NB4 (cell line): ENCODE measurements at places on chromosomes 2 and 18.
A peak's percentile ranks its signal among the peaks of the same experiment; 100 is the strongest.

GRCh38 chr2:67186871-67187270 lies 210.3 kb upstream of the ETAA1 start:
- no peak for DNase-seq

DNA sequence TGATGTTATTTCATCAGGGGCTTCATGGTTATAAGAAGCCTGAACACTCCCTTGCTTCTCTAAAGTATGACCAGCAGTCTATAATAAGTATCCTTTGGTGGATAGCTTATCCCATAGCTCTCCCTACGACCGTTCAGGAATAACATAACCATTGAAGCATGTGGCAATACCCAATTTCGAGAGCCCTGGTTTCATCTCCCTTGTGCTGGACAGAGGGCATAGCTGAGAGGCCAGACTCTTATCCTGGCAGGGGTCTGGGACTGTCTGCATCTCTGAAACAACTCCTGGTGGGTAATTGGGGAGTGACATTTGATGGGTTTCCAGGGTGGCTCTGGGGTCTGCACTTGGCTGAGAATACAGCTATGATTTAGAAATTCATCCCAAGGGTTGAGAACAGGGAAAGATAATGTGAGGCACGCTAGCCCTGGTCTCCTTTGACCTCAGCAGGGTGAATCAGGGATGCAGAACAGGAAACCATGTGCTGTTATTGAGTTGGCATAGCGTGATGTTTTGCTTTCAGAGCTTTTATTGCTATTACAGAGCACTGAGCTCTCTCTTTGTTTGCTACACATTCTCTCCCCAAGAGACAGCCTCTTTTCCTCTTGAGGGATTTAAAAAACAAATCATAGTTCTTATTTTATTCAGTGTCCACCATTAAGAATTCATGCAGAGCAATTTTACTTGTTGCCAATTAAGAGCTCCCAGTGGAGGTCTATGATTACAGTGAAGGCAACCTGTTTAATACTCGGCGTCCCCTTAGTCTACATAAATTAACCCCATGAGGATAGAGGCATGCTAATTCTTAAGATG lies 274.5 kb downstream of the NCKAP5 start:
- no peak for DNase-seq

DNA sequence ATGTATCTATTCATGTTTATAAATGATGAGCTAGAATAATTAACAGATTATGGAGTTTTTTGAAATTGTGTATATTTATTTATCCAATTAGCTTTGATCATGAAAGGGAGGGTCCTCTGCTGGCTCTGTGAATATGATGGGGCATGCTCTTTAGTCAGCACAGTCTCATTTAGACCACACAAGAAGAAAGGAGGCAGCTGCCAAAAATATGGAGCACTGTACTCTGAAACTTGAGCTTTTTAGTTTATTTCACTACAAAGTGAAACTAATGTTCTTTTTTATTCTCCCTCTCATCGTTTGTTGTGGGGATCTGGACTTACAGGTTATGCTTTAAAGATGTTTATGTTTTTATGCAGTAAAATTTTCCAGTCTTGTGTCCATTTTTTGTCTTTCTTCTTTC lies 266.9 kb upstream of the GULP1 start:
- DNase-seq: no peak

GRCh38 chr2:113167962-113168340 lies 5.8 kb upstream of the PSD4 start:
- DNase-seq: no peak

DNA sequence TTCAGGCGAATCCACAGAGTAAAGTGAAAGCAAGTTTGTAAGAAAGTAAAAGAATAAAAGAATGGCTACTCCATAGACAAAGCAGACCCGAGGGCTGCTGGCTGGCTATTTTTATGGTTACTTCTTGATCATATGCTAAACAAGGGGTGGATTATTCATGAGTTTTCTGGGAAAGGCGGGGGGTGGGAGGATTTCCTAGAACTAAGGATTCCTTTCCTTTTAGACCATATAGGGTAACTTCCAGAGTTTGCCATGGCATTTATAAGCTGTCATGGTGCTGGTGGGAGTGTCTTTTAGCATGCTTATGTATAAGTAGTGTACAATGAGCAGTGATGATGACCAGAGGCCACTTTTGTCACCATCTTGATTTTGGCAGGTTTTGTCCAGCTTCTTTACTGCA lies 59.8 kb downstream of the SLC4A3 start:
- DNase-seq: no peak

GRCh38 chr2:236366049-236366387 lies 101.8 kb upstream of the ASB18 start:
- DNase-seq: no peak

- DNase-seq: no peak
Observed at GRCh38 chr2:236346366-236346765, 82.2 kb upstream of the ASB18 start.

DNA sequence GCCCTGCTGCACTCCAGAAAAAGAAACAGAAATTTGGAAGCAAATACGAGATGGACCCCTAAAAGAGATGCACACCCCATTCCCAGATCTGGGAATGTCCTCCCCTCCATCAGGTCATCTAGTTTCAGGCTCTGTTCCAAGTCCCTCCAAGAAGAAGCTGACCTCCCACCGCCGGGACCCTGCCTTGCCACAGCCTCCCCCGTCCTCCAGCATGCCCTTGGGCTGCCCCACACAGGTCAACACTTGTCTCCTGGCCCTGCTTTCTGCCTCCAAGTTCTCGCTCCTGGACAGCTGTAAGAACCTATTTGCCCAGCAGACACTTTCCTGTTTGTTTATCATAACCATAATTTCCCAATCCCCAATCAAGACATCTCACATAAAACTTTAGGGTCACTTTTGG lies 2.0 kb downstream of the ASPRV1 start:
- no peak for DNase-seq

DNA sequence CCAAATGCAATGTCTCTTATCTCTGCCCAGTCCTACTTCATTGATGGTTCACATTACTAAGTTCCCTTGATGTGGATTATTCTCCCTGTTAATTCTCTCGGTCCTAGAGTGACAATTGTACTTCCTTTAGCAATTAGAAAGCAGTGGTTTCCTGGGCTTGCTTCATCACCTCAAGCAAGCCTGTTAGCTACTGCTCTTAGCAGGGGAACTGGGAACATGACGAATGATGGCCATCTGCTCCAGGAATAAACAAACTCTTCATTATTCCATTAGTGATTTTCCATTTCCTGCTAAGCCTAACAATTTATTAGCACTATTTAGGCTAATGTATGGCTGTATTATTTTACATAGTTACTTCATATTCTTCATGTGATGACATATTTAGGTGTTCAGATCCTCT lies 331.8 kb downstream of the MTX2 start:
- DNase-seq: no peak

DNA sequence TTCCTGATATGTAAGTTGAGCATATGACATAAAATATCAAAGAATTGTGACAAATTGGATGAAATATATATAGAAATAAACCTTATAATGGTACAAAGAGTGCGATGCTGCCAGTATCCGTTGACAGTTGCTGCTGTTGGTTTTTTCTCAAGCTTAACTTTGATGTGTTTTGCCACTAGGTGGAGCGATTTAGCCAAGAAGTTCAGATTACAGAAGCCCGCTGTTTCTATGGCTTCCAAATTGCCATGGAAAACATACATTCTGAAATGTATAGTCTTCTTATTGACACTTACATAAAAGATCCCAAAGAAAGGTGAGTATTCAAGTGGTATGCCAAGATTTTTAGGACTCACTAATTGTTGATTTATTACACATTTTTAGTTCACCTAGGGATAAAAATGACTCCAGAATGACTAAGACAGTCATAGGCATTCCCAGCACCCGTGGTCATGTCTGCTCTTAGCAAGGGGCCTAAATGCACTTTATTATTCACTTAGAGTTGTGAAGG lies 2.1 kb downstream of the RRM2 start:
- peak; percentile 85 for DNase-seq

GRCh38 chr2:119062179-119062578 lies 96.4 kb downstream of the C1QL2 start:
- no peak for DNase-seq

DNA sequence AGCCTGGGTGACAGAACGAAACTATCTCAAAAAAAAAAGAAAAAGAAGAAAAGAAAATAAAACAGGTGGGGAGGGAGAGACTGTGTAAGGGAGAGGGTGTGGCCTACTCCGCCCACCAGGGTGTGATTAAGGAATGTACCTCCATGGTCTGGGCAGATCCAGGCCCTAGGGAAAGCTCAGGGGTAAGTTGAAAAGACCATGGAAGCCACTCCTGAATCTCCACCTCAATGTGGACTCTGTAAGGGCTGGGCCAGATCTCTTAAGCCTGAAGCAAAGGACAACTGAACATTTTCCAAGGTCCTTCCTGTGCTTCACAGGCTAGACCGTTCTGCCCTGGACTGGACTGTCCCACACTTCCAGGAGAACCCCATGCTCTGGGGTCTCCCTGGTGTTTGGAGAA lies 9.7 kb upstream of the ATG16L1 start:
- DNase-seq: no peak

DNA sequence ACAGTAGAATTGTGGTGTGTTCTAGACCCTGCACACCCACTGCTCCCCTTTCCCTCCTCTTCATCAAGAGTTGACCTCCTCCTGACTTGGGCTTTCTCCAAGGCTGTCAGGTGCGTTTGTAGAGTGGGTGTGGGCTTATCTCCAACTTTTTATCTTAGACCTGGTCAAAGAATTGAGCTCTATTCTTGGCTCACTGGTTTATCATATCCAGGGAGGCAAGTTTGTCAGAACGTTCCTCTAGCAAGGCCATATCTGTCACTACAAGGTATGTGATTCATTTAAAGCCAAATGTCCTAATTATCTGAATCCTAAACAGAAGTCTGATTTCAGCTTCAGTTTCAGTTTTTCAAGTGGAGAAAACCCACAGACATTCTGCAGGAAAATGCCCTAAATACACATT lies 117.1 kb upstream of the MGAT5 start:
- DNase-seq: no peak

GRCh38 chr2:155895016-155895415 lies 437.5 kb downstream of the NR4A2 start:
- DNase-seq: no peak

GRCh38 chr2:184322615-184323014 lies 275.7 kb upstream of the ZNF804A start:
- DNase-seq: no peak

DNA sequence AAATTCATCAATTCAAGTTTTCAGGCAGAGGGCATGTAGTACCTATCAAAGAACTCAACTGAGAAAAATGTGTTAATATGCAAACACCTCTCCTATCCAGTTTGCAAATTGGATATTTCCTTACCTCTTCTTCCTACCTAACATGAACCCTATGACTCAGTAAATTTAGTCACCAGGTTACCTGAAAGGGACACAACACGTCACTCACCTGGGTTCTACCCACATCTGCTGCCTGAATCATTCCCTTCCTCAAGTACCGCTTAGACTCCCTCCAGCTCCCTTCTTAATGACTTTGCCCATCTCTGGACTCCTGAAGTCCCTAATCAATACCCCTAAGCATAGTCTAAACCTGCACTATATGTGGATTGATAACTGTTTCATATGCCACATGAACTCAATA lies 10.4 kb downstream of the ANKRD44 start:
- no peak for DNase-seq

DNA sequence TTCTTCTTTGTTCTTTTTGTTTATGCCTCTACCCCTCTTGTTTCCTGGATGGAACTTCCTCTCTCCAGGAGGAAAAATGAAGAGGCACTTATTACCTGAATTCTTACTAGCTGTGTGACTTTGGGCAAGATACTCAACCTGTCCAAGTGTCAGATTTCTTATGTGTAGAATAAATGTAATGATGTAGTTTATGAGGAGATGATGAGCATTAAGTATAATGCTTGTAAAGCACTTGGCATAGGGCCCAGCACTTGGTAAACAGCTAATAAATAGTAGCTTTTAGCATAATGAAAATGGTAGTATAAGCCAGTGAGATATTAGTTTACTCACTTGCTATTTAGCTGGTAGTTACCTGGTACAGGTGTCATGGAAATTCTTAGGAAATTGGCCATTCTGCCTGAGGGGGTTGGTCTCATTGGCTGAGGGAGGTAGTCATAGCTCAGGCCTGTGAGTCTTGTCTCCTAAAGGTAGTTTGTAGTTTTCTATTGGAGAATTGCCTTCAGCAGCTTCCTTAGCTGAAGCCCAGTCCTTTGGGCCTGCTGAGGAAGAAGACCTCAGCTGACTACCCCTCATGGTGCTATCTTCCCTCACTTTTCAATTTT lies 133.4 kb upstream of the NABP1 start:
- no peak for DNase-seq

- DNase-seq: peak; percentile 67
Observed at GRCh38 chr2:164737612-164738081, 104.0 kb downstream of the COBLL1 start.

- no peak for DNase-seq
Observed at GRCh38 chr2:136051001-136051724, 65.7 kb upstream of the DARS1 start.
